ENCODE measurements at places on chromosomes 2 and 18.
A peak's percentile ranks its signal among the peaks of the same experiment; 100 is the strongest.

DNA sequence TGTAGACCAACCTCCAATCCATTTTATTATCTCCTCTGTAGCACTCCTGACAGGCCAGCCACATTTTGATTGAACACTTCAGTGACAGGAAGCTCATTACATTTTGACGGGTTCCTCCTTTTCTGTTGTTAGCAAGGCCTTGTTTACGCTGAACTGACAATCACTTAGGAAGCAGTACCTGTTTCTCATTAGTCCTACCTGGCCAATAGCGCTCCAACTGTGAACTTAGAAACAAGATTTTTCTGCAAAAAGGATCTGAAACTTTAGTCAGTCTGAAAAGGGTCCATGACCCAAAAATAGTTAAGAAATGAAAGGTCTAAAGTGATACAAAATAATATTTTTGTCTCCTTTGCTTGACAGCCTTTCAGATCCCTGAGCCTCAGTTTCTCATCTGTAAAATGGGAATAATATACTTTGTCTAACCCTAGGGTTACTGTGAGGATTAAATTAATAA, 119.6 kb upstream of the MSTN start:
- peak; percentile 79 for DNase-seq

- no peak for DNase-seq
Observed at GRCh38 chr2:99700482-99701398, 210.9 kb upstream of the REV1 start.

DNA sequence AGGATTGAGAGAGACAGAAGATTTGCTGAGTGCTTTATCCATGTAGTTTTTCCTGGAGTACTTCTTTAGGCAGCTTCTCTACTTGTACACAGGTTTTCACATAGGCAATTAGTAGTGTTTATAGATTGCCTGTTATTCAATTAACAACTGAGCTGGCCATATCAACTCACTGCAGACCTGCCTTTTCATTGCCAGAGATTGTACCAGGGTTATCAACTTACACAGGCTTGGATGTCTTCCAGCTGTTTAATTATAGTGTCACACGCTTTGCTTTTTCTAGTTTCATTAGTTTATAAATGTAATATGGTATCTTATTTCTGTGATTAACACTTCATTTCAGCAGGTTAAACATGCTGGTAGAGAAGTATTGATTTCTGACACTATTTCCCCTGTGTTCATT, 125.9 kb downstream of the GPD2 start:
- DNase-seq: peak; percentile 80

- no peak for DNase-seq
Observed at GRCh38 chr2:8309131-8309530, 372.7 kb upstream of the ID2 start.

DNA sequence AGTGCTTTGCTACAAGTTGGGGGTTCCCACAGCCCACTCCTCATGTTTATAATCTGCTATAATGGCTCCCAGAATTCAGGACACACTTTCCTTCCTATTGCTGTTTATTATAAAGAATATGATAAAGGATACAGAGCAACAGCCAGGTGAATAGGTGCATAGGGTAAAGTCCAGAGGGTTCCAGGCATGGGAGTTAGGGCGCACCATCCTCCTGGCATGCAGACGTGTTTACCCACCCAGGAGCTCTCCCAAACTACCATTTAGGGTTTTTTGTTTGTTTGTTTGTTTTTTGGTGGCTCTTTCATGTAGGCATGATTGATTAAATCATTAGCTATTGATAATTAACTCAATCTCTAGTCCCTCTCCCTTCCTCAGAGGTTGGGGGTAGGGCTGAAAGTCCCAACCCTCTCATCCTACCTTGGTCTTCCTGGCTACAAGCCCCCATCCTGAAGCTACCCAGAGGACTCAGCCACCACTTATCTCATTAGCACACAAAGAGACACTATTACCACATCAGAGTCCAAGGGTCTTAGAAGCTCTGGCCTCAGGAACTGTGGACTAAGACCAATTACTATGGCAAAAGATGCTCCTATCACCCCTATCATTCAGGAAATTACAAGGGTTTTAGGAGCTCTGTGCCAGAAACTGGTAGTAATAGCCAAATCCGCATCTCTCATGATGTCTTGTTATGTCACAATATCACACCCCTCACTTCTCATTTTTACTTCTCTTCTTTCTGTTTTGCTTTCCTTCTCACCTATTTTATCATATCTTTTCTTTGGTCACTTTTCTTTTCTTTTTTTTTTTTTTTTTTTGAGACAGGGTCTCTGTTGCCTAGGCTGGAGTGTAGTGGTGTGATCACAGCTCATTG, 154.9 kb upstream of the TTC39C start:
- no peak for DNase-seq

- no peak for DNase-seq
Observed at GRCh38 chr18:48167897-48168253, 237.4 kb upstream of the SMAD2 start.

DNA sequence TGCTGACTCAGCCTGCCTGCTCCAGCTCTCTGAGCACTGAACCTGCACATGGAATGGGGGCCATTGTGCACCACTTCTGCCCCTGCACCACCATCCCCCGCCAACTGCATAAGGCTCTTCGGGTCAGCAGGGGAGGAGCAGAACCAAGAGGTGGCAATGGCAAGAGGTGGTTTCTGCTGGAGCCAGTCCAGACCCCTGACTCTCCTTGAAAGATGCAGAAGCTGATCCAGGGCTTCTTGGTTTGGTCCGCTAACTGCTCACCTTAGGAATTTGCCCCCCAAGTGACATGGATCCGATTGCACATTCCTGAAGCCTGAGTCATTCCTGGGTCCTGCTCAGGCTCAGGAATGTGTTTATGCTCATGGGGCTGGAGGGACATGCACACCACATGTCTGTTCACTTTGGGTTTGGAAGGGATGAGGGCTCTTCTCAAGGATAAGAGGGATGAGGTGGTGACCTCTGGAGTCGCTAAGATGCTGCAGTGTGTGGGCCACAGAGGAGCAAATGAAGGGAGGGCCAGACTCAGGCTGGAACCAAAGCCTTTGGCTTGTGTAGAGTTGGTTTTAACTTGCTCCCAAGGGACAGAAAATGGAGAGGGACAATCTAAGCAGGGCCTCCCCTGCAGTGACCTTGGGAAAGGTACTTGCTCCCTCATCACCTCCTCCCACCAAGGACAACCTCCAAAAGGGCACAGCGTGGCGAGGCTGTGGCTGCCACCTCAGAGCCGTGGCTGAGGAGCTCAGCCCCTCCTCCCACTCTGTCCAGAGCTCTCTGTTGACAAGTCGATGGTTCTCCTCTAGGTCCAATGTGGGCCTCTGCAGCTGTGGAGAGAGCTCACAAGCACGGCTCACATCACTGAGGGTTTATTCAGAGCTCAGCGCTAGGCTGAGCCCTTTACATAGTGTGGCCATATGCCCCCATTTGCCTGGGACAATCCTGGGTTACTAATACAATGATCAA, 66.2 kb downstream of the HS1BP3 start:
- DNase-seq: no peak

DNA sequence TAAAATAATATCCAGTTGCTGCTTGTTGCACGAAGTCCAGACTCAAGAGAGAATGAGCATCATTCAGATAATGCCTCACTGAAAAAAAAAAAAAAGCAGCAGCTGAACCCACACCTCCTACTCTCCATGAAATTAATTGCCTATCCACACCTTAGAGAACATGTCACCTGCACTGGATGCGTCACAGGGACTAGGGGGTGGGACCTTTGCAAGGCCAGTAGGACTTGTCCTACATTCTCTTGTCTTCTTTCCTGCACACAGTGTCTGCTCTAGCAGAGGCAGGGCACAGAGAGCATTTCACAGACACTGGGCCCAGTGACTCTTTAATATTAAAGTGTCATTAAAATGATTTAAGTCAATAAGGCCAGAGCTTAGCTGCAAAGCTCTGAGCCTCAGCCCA, at the start of gene ABCA12:
TSS of gene ABCA12 (minus strand) at position 148 of the 400 bp plus-strand sequence. CDS start 418 bp downstream, outside the sequence.
- no peak for DNase-seq

DNA sequence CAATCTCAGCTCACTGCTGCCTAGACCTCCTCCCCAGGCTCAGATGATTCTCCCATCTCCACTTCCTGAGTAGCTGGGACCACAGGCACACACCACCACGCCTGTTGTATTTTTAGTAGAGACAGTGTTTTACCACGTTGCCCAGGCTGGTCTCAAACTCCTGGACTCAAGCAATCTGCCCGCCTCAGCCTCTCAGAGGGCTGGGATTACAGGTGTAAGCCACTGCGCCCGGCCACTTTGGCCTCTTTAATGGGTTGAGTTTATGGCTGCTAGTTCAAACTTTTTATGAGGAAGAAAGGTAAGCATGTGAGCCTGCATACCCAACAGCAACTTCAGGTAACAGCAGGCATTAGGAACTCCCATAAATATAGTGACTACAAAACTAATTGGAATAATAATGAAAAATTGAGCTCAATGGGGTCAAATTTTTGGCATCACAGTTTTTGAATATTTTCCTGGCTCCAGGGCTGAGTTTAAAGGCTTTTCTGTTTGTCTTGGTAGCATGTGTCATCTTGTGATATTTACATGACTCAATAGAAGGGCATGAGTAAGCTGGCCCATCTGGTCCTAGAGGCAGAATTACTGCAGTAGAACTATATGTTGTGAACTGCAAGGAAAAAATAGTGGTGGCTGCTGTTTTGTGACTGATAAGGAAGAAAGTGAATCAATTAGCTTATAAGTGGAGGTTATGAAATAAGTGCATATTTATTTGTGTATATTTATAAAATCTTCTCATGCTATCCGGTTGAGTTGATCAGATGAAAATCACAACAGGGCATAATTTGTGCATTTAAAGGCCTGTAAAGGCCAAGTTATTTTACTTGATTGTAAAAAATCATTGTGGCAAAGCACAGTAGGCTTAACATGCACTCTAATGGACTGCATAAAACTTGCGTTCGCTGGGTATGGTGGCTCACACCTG, 24.8 kb downstream of the GALM start:
- peak; percentile 76 for DNase-seq

- no peak for DNase-seq
Observed at GRCh38 chr2:85018049-85018447, 47.1 kb downstream of the KCMF1 start.

DNA sequence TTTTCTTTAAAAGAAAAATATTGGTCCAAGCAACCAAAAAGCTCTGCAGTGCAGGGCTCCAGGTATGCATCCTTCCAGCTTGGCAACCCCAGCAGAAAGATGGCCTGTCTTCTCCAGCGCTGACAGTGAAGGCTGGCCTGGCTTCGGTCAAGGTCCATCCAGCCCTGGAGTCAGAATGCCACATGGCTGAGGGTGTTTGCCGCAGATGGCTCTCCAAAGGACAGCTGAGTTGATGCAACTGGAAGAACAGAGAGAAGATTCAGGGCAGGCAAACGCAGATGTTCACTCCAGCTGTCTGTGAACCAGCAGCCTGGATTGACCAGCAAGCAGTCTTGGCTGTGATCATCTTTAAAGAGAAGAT, 51.4 kb downstream of the MARCO start:
- no peak for DNase-seq

GRCh38 chr2:174636987-174637386, 39.4 kb upstream of the WIPF1 start:
- DNase-seq: peak; percentile 39

- no peak for DNase-seq
Observed at GRCh38 chr2:239762655-239763269, 262.4 kb downstream of the NDUFA10 start.

DNA sequence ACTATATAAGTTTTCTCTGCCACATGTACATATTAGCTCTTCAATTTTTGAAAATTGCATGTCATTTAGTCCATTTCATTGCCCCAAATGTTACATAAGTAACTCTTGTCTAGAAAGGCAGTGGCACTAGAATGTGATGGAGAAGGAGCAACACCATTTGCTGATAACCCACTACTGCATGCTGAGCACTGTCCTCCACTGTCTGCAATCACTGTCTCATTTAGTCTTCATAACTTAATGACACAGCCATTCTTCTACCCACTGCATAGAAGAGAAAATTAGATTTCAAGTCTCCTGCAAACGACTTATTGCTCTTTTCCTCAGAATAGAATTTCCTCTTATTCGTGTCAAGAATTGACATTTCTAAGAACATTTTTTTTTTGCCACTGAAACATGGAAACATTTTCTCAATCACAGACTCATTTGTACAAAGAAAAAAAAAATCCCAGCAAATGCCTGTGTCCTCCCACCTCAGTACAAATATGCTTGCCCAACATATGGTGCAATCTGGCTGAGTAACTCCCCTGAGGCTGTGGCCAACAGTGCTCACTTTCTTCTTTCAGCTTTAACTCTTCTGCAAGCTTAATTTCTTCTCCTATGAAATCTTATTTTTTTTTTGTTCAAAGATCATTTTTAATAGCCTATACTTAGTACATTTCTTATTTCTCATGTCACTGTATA, 768.6 kb upstream of the HS6ST1 start:
- no peak for DNase-seq

DNA sequence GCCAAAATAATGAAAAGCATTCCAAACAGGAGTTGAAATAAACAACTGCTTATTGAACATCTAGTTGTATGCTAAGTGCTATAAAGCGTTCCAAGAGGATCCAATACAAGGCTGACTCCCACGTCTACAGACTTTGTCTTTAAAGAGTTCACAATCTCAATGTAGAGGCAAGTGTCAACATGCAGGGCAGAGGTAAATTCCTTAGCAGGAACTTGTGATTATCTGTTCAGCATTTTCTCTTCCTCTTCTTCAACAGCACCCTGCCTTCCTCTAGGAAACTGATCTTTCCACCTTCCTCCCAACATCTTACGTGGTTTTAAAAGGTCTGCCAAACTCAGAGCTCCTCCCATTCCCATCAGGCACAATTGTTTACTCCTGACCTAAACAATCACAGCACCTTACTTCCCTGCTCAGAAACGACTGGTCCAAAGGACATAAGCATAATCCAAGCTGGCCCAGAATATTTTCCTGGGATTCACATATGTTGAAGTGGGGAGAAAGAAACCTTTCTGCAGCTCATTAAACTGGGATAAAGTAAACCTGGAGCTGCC, 83.9 kb downstream of the ITSN2 start:
- DNase-seq: no peak

- peak; percentile 64 for DNase-seq
Observed at GRCh38 chr2:42117923-42118753, 51.0 kb upstream of the EML4 start.

GRCh38 chr18:76783786-76784484, 38.4 kb upstream of the ZNF236 start:
- no peak for DNase-seq

- no peak for DNase-seq
Observed at GRCh38 chr2:196266855-196267254, 95.5 kb upstream of the STK17B start.

DNA sequence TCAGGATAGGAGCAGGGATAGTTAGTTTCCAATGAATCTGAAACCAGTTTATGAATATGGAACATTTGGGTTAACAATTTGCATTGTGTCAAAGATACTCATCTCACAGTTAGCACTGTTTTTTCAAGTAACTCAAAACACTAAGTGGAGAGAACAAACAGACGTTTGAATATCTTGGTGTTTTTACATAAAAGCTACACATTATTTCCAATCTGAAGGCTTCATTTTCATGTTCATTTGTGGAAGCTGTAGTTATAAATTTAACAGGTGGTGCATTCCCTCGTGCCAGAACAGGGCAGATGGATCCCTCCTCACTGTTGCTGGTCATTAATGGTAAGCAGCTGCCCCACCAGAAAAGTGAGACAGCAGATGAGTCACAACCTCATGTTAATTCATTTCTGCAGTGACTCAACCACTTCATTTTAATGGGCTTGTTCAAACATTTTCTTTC, 286.9 kb downstream of the TMX3 start:
- DNase-seq: no peak

All from OCI-M1 (cell line).